Right lung (tissue), 10 donors: ENCODE measurements at places on chromosomes 1 and 21.

DNA sequence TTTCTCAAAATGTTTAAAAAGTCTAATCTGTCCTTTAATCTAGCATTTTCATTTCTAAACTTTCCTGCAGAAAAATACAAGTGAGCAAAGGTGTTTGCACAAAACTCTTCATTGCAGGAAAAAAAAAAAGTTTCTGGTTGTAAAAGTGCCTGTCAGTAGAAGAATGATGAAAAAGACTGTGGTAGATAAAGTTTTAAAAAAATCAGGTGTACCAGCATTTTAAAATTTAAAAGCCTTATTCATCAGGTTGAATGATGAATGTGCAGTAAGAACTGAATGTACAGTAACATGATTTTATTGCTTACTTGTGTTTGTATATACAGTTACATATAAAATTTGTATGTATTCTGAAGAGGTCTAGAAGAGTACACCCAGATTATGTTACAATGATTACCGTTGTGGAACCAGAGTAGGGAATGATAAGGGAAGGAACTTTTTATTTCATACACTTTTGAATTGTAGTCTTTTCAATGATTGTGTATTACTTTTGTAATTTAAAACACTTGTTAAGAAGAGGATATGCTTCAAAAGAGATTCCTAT lies 54.0 kb downstream of the FNBP1L start:
- DNase-seq: no peak

- DNase-seq: no peak
Observed at GRCh38 chr1:244353551-244354091, 98.1 kb downstream of the ADSS2 start.

- no peak for DNase-seq
Observed at GRCh38 chr1:203678943-203679661, 52.5 kb downstream of the ATP2B4 start.

GRCh38 chr1:60619581-60619980 lies 462.8 kb upstream of the NFIA start:
- DNase-seq: no peak

DNA sequence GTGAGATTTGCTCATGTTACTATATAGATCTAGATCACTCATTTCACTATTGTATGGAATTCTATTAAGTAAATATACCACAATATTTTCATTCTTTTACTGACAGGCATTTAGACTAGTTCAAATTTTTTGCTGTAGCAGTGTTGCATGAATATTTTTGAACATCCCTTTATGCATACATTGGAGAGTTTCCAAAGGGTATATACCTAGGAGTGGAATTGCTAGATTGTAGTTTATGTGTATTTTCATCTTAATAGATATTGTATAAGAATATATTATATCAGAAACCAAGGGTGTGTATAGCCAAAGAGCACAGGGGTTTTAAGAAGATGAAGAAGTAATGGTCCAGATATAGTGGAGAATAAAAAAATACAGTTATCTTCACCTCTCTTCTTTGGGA lies 6.2 kb downstream of the SCMH1 start:
- DNase-seq: no peak

GRCh38 chr21:16538405-16538804 lies 808.6 kb downstream of the USP25 start:
- DNase-seq: no peak

DNA sequence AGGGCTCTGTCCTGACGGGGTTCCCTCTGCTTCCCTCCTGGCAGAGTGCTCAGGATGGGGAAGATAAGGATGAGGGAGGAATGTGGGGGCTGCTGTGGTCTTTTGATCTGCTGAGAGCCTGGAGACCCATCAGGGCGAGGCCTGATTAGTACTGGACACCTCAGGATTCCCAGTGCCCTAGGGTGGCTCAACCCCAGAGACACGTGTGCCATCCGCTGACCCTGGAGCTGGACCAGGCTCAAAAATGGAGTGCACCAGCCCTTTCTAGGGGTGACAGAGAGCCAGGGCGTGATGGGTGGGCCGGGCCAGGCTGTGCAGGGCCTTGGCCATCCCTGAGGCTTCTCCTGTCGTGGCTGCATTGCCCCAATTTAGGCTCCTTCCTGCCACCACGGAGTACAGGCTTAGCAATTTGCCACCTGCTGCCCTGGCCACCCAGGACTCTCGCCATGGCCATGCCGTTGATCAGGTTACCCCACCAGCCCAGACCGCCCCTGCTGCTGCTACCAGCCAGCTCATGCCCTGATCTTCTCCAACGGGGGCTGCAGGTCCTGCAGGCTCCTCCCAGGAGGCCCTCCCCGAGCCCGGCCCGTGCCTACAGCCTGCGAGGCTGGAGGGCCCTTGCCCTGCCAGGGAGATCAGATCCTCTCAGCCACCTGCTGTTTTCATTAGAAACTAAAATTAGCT lies 9.5 kb downstream of the WNT4 start:
- DNase-seq: no peak

DNA sequence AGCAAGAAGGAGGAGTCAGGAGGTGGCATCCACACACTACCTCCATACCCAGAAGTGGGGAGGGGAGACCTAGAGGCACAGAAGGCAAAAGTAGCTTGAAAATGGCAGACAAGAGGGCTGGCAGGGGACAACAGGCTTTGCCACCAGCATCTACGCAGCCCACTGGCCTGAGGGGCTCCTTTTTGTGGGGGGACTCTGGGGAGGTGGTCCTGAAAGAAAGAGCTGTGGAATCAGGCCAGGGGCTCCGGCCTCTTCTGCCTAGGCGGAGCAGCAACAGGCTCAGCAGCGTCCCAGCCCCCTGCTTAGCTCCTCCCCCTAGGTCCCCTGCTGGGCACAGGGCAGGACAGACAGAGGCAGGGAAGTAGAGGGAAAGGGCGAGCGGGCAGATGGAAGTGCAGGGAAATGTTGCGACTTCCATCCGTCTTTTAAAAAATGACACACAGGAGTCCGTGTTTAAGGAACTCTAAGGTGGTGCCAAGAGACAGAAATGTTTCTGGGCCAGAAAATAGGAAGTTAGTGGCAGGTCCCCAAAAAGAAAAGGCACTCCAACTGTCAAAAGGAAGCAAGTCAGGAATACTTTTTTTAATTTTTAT lies 10.0 kb upstream of the LEFTY2 start:
- DNase-seq: no peak

DNA sequence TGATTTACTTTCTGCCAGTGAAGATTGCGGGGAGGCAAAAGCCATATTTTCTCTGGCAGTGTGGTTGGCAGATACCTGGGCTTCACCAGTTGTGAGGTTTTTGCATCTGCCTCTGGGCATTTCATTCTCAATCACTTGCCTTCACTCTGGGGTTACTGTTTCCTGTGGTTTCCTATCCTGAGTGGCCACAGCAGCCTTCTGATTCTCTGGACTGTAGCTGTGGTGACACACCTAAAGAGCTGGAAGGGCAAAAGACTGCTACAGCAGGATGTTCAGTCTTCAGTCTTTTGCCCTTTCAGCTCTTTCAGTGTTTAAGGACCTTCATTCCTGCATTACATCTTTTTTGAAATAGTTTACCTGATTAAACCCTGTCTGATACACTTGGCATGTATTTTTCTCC lies 50.5 kb upstream of the GPR52 start:
- no peak for DNase-seq

DNA sequence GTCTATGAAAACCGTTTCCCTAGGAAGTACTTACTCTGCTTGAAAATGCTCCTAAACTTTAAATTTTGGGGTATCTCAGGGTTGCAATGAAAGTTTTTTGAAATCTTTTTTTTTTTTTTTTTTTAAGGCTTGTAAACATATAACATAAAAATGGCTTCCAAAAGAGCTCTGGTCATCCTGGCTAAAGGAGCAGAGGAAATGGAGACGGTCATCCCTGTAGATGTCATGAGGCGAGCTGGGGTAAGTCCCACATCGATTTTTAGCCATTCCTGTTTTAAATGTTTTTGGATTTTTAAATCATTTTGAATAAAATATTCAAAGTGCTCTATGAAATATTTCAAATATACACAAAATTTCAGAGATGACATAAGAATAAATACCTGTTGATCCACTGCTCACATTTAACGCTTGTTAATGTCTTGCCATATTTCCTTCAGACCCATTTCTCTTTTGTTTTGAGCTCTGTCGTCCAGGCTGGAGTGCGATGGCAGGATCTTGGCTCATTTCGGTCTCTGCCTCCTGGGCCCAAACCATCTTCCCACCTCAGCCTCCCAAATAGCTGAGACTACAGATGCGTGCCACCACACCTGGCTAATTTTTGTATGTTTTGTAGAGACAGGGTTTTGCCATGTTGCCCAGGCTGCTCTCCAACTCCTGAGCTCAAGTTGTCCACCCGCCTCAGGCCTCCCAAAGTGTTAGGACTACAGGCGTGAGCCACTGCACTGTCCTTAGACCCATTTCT lies 1.3 kb downstream of the PARK7 start:
- DNase-seq: no peak

DNA sequence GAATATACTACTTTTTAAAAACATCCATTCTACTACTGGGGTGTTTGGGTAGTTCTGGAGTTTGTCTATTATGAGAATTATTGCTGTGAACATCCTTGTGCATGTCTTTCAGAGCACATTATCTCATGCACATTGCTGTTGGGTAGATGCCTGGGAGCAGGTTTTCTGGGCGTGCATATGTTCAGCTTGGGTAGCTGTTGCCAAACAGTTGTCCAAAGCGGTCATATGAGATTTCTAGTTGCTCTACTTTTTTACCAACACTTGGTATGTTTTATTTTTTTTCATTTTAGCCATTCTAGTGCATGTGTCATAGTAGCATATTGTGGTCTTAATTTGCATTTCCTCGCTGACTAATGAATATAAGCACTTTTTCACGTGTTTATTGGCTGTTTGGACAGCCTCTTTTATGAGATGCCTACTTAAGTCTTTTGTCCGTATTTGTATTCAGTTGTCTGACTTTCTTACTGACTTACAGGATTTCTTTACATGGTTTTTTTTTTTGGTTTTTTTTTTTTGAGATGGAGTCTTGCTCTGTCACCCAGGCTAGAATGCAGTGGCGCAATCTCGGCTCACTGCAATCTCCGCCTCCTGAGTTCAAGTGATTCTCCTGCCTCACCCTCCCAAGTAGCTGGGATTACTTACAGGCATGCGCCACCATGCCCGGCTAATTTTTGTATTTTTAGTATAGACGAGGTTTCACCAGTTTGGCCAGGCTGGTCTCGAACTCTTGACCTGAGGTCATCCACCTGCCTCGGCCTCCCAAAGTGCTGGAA lies 18.1 kb downstream of the ZDHHC18 start:
- no peak for DNase-seq

DNA sequence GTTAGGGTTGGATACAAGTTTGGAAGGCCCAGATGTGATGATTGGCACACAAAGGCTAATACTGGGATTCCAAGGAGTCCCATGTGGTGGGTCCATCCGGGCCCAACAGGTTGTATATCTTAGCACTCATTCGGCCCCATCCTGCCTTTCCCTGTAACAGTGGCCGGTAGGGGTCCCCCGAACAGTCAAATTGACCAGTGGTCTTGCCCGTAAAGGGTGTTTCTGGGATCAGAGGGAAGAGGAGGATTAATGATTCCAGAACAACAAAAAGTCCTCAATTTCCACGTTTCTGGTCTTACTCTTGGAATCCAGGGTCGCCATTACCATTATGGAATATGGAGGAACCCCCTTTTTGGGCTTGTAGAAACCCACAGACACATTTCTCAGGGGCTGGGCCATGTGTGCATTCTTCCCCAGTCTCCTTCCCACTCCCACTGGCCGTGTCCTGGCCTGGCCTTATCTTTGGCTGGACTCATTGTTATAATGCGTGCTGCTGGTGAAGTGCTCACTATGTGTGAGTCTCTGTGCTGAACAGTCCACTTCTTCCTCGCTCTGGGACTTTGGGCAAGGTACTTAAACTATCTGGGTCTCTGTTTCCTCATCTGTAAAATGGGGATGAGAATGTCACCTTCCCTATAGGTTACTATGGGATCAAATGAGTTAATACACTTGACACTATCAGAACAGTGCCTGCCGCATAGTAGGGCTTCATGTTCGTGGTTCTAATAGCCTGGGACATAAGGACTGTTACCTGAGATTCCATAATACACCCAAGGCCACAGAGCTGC lies 161.8 kb downstream of the DYRK1A start:
- DNase-seq: no peak

- DNase-seq: no peak
Observed at GRCh38 chr1:198619375-198620140, 19.3 kb upstream of the PTPRC start.

DNA sequence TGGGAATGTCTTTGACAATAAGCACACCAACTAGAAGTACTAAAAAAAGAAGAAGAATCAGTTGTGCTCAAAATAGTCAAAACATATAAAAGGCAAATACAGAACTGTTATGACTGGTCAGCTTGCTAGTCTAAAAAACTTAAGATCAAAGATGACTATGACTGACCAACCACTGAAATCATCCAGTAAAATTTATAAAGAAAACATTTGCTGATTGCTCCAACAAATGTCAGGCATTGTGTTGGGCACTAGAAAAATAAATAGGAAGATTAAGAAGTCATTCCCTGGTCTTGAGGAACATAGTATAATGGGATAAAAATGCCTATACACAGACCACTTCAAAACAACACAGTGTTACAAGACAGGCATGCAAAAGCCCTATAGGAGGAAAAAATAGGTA lies 9.3 kb upstream of the ANGPTL3 start:
- DNase-seq: no peak

GRCh38 chr1:165187031-165188009 lies 169.2 kb downstream of the LMX1A start:
- DNase-seq: no peak
